NCI-H2081 (cell line): ENCODE measurements at places on chromosomes 7 and 10.

GRCh38 chr7:67564959-67565358, 568.3 kb downstream of the TYW1 start:
- DNase-seq = no peak

GRCh38 chr7:50542132-50542531, 23.1 kb downstream of the DDC start:
- no peak for DNase-seq

DNA sequence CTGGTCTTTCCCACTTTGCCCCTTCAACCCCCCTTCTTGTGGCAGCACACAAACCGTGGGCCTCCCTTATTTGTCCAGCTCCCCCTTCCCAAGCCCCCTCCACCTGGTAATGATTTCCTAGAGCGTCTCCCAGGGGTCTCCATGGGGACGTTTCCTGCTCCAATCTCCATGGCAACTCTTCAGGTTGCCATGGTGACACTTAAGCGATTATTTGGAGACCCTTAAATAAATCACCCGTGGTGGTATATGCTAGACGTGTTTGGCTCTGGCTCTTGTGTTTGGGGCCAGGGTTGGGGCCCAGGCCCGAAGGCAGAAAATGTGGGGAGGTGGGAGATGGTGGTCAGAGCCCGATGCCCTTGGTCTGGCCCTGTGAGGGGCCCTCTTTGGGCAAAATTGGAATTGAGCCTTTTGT, 41.1 kb upstream of the DLG5 start:
- DNase-seq = no peak

- DNase-seq = no peak
Measured at GRCh38 chr10:69858201-69858600, 56.5 kb downstream of the COL13A1 start.

GRCh38 chr10:59388671-59388976, 26.3 kb upstream of the FAM13C start:
- no peak for DNase-seq

DNA sequence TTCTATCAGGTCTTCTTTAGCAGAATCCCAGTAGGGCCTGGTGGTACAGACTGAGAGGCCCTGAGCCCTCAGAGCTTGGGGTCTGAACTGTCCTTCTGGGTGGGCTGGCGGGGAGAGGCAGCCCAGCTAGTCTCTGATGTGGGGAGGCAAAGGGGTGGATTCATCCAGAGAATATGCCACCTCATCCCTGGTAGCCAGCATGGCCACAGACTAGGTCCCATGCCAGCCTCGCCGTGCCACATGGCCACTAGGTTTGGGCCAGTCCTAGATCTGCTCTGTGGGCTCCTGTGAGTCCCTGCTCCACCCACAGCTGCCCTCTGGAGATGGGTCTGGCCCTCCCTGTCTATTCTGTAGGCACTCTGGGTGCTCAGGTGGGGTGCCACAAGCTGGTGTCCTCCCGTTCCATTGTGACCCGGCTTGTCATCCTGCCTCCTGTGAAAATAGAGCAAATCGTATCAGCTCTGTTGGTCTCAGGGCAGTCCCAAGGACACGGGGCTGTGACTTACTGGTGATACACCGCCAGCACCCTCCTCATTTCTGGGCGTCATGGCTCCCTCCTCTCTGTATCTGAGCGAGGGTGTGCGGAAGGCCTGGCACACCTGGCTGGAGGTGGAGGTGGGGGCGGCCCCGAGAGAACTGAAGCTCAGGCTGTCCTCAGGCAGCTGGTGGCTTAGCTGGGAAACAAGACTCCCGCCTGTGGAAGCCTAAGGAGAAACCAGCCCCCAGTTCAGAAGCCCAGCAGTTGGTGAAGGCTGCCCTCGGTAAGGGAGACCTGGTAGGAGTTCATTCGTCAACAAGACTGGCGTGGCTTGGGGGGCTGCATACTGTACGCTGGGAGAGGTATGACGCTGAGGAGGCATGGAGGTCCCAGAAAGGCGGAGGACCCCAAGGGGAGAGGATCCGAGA, 33.3 kb downstream of the UNC5B start:
- no peak for DNase-seq

GRCh38 chr7:6489612-6490011, 41.9 kb upstream of the DAGLB start:
- DNase-seq = no peak

DNA sequence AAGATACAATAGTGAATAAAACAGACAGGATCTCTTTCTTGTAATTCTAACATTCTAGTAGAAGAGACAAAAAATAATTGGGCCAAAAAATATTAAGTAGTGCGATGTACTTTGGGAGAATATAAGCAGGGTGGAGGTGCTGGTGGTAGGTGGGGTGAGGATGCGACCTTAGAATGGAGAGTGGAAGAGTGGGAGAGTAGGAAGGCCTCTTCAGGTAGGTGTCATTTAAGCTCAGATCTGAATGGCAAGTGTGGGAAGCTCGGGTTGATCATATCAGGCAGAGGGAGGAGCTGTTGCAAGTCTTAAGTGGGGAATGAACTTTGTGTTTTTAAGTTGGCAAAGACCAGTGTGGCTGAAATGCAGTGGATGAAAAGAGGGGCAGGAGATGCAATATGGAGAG, 3.8 kb upstream of the IFRD1 start:
- no peak for DNase-seq

DNA sequence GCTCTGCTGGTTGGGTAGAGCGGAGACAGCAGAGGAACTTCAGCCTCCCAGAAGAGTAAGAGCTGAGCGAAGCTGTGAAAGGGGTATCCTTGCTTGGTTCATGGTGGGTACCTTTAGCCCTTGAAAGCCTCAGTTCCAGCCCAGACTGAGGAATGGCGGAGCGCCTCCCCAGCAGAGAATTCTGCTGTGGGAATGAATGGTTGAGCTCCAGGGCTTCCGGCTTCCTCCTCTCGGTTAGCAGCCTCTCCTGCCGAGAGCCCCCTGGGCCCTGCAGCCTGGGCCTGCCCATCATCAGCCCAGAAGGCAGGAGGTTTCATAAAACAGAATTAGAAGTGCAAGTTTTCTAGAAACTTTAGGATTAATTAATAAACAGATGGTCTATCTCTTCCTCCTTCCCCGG, 79.9 kb upstream of the ANLN start:
- DNase-seq = no peak

DNA sequence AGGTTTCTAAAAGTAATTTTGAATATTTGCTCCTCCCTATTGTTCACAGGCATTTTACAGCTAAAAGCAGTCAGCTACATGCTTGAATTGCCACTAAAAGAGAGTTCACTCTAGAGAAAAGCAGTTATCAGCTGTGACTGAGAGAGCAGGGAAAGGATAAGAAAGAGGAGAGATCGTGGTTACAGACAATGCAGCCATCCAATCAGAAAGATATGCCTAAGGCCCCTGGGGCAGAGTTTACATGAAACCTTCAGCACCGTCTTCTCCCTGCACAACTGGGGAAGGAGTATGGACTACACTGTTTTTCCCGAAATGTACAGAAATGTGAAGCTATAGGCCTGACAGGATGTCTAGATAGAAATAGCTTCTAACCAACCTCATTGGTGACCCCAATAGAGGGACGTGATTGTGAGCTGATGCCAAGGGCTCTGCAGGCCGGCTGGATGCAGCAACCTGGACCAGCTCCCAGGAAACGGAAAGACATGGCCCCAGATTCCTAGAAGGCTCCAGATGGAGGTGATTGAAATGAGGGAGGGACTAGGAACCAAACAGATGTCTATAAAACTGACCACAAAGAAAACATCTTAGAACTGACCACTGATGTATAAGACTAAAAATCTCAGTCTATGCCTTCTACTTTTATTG, 3.2 kb upstream of the VSTM4 start:
- no peak for DNase-seq

DNA sequence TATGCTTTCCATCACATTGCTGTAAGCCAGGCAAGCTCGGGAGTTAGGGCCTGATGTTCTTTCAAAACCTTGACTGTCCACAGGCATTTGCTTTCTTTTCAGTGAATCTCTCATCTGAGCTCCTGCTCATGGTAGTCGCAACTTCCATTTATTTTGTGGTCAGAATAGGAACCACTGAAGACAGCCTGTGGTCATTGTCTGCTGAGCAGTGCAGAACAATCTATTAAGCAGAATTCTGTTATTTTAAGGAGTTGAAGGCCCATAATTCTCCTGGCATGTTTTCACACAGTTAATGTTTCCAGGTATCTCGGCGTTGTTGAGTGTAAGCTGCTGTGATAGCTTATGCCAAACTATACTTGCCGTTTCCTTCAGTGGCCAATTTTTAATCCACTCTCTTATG, 491.1 kb upstream of the AKR1E2 start:
- DNase-seq = no peak

- DNase-seq = peak; percentile 22
Measured at GRCh38 chr7:151248346-151249033, at the start of gene SMARCD3. TSS of gene SMARCD3 (minus strand) at chr7:151248694. CDS start at chr7:151248562, 132 bp downstream.

GRCh38 chr10:13340626-13341376, 7.3 kb downstream of the SEPHS1 start:
- DNase-seq = no peak

GRCh38 chr7:696812-697551, 29.5 kb upstream of the DNAAF5 start:
- no peak for DNase-seq

DNA sequence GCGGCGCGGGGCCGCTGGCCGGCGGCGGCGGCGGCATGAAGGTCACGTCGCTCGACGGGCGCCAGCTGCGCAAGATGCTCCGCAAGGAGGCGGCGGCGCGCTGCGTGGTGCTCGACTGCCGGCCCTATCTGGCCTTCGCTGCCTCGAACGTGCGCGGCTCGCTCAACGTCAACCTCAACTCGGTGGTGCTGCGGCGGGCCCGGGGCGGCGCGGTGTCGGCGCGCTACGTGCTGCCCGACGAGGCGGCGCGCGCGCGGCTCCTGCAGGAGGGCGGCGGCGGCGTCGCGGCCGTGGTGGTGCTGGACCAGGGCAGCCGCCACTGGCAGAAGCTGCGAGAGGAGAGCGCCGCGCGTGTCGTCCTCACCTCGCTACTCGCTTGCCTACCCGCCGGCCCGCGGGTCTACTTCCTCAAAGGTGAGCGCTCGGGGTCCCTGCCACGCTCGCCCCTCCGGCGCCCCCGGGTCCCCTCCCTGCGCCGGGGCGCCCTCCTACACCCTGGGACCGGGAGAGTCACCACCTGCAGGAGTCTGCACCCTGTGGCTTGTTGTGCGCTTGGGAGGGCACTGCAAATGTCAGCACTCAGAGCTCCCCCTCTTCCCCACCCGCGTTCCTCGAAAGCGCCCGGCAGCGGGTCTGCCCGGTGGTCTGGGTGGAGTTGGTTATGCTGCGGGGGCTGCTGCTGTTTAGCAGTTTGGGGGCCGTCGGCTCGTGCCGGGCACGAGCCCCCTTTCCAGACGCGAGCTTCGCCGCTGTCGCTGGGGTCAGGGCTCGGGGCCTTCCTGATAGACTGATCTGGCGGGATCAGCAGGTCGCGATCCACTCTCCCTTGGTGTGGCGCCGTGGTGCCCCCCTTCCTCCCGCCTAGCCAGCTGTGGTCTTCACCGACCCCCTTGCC, 627 bp downstream of the DUSP5 start:
- DNase-seq = no peak

DNA sequence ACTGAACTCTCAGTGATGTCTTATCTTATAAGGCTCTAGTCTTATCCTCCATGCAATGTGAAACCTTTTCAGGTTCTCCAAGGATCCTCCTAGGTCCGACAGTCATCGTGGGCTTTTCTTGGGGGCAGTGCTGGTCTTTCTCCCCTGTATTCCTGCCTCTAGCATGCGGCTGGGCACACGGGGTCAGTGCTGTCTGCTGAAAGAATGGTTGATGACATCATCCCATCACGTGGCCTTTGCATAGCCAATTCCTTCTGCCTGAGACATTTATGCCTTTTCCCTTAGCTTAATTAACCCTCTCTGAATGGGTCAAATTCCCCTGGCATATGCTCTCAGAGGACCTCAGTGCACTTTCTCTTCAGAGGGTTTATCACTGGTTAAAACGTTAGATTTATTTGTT, 27.0 kb upstream of the KCNK18 start:
- DNase-seq = no peak

DNA sequence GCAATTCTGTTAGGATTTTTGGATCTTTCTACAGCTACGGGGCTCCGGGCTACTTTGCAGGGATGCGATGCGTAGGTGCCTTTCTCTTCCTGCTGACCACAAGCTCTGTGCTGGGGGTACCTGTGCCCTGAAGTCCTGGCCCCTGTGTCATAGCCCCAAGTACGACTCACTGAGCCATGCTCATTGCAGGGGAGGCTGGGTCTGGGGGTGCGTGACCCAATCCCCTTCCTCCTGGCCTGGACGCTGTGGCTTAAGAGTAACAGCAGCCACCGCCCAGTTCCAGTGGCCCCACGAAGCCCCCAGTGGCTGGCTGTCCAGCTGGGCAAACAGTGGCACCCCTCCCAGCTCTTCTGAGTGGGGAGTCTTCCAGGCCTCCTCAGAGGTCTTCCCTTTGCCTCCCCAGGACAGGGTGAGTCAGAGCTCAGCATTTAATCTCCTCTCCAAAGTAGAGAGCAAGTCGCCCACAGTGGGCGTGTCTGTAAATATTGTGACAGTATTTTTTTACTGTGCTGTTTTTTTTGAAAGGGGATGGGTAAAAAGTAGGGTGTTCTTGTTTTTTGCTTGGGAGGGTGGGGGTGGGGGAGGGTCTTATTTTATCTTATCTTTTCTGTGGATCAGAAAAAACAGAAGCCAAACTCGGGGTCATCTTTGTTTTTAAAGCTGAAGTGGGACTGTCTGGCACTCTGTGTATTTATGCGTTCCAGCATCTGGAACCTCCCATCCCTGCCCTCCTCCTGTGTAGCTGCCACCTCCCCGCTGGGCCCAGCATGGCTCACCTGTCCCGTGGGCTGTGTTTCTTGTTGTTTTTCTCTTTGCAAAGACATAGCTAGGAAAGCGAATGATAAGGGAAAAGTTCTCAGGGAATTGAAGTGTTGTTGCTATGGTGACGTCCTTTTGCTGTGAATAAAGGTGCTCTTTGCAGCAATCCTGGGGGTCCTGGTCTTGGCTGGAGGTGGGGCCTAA, 8.2 kb downstream of the LFNG start:
- DNase-seq = peak; percentile 54

DNA sequence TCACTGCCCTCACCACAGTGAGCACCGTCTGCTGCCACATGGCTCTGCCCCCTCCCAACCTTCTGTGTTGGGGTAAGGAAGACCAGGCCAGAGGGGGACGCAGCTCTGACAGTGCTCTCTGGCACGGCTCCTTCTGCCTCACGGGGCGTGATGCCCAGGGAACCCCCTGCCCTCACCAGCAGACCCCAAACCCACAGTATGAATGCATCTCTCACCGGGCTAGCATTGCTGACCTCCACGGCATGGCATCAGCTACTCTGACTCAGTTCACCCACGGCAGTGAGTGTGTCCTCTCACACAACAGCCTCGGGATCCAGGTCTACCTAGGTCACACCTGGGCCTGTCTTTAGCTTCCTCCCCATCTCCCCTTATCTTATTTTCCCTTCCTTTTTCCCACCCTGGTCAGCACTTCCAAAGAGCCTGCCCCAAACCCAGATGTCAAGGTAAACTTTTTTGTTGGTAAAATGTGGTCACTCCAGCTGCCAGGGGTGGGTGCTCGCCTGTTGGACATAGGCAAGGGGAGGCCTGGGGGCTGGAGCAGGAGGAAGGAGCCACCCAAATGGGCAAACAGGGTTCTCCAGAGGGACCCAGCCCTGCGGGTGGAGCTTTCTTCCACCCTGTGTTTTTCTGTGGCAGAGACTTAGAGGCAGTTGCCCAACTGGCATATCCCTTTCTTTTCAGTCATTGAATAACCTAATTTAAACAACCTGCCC, 4.4 kb downstream of the CALML3 start:
- no peak for DNase-seq

- no peak for DNase-seq
Measured at GRCh38 chr7:7911369-7912123, 57.0 kb upstream of the GLCCI1 start.

- peak; percentile 69 for DNase-seq
Measured at GRCh38 chr7:74656441-74656836, 1.1 kb upstream of the GTF2I start.

GRCh38 chr7:47375121-47375938, 206.6 kb downstream of the TNS3 start:
- DNase-seq = no peak

GRCh38 chr10:68121852-68122251, 12.6 kb downstream of the MYPN start:
- no peak for DNase-seq
